Activated naive CD4-positive, alpha-beta T cell treated with anti-CD3 and anti-CD28 coated beads, Interleukin-2, amount 50 U/mL, for 16 hours (primary cell): ENCODE measurements at places on chromosomes 16 and 17.

DNA sequence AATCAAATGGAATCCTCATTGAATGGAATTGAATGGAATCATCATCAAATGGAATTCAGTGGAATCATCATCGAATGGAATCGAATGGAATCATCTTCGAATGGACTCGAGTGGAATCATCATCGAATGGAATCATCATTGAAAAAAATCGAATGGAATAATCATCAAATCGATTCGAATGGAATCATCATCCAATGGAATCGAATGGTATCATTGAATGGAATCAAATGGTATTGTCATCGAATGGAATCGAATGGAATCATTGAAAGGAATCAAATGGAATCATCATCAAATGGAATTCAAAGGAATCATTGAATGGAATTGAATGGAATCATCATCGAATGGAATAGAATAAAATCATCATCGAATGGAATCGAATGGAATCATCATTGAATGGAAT lies 619.3 kb downstream of the TP53TG3F start:
- no peak for DNase-seq

GRCh38 chr16:1152123-1152638 lies 725 bp upstream of the CACNA1H start:
- peak; percentile 66 for DNase-seq

GRCh38 chr17:43219746-43220380 lies 8.2 kb downstream of the TMEM106A start:
- no peak for DNase-seq

DNA sequence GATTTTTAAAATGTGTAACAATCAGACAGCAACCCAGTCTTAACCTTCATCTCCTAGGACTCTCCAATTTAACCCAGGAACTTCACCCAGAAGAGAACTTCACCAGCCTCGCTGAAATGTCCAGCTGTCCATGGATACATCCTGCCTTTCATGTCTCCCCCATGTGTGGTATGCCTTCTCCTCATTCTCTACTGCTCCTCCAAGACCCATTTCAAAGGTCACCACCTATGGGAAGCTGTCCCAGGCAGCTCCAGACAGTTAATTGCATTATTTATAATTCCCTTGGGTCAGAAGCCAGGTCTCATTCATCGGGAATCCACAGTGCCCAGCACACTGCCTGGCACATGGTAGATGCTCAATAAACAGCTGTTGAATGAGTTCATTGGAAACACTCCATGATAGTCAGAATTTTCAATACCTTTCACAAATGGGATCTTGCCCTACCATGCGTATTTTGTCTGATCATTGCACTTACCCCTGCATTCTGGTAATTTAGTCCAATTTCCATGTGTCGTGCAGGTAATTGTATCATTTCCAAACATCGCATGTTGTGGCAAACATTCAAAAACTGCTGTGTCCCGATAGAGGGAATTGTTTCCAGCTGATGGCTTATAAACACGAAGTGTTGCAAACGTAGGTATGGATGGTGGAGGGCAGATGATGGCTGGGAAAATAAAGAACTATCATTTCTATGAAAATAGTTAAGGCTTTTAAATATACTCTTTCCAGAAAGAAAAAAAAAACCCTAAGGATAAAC lies 9.0 kb downstream of the APOH start:
- DNase-seq, result no peak

- no peak for DNase-seq
These were observed 107.6 kb upstream of the LHX1 start for GRCh38 chr17:36829676-36830075.

DNA sequence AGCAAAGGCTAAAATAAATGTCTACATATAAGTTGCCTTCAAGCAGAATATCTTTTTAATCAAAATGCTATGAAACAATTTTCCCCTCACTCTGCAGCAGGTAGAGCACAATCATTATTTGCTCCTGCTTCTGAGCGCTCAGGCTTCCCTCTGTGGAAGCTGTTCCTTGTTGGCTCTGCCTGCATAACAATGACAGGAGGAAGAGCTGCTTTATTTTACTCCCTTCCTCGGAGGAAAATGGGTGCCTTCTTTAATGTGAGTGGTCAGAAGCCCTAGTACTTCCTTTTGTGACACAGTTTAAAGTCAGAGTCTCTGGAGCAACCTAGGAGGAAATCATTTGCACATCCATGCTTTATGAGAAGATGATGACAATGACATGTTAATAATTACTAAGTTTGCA lies 492.1 kb downstream of the CDH8 start:
- no peak for DNase-seq

- no peak for DNase-seq
These were observed 14.7 kb downstream of the CDH13 start for GRCh38 chr16:82641336-82641984.

- no peak for DNase-seq
These were observed 354.9 kb upstream of the CDH8 start for GRCh38 chr16:62391134-62391533.

DNA sequence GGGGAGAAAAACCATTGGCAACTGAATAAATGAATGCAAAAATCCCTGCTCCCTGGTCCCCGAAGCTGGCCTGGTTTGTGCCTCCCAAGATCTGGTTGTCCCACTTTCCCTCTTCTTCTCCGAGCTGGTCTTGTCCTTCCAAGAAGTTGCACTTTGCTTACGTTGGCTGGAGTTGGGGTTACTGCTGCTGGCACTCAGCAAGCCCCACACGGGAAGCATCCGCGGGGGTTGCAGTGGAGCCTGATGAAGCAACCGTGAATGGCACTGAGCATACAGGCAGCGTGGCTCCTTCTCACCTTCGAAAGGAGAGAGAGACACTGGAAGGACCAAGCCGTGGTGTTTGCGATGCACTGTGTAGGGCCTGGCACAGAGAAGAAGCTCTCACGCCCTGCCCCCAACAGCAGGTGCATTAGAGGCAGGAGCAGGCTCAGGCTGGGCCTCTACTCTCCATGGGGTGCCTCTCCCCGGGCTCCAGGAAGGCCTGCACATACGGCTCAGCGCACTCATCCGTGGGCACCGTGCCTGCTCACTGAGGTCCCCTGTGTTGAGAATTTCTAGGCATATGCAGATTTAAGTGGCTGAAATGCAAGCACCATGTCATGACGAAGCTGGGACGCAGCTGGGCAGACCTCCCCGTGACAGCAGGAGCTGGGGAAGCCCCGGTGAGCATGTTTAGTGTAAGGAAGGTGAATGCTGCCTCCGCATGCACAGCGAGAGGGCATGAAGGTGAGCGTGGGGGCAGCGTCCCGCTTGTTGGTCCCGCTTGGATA lies 12.1 kb downstream of the CA5A start:
- DNase-seq, result no peak

DNA sequence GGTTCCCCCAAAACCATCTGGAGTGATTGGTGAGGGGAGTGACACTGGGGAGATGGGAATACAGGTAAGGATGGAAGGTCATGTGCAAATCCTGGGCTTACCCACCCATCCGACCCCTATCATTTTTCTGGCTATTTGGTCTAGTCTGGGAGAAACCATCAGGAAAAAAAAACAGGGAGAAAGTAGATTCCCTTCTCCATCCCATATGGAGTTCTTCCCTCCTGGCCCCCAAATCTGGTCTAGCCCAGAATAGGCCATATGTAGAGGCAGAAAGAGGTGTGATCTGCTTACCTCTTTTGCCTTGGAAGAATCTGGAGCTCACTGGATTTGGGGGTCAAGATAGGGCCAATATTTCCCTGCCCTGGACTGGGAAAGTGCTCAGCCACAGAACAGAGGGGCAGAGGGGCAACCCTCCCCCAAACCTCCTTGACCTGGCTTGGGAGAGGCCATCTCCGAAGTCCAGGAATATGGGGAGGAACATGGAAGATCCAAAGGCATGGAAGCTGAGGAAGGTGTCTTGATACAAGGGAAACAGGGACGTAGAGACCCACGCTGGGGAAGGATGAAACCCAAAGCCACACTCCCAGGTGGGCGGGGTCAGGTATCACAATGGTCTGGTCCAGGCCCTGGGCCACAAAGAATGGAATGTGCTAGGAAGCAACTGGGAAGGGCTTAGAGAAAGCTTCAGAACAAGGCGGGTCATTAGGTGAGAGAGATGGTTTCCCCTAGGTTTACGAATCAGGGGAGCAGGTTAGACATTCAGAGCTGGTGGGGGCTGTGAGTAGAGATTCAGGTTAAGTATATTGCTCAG lies 16.2 kb downstream of the CHRNB1 start:
- DNase-seq, result no peak
